ENCODE measurements at places on chromosomes 12 and 14. TPM values are rescaled to one million over a fixed set of nuclear protein-coding genes. Genes with fewer than 3 reads are reported as not detected.

DNA sequence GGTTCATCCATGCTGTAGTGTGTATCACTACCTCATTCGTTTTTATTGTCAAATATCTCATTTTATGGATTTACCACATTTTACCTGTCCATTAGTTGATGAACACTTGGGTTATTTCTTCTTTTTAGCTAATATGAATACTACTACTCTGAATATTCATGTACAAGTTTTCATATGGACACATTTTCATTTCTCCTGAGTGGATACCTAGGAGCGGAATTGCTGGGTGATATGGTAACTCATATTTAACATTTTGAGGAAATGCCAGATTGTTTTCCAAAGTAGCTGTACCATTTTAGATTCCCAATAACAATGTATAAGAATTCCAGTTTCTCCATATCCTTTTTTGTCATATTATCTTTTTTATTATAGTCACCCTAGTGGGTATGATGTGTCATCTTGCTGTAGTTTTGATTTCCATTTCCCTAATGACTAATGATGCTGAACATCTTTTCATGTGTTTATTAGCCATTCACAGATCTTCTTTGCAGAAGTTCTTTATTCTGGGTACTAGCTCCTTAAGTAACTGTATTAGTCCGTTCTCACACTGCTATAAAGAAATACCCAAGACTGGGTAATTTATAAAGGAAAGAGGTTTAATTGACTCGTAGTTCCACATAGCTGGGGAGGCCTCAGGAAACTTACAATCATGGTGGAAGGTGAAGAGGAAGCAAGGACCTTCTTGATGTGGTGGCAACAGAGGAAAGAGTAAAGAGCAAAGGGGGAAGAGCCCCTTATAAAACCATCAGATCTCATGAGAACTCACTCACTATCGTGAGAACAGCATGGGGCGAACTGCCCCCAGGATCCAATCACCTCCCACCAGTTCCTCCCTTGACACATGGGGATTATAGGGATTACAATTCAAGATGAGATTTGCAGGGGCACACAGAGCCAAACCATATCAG, 11.9 kb downstream of the NRDE2 start:
- peaks cover 37% of the 10 kb centered on the region for H3K36me3 ChIP-seq
- H3K4me1 ChIP-seq = no peaks in the 10 kb centered on the region
- H3K27ac ChIP-seq = no peak overlapping the region
- no peaks in the 10 kb centered on the region for H3K27me3 ChIP-seq
- no peak overlapping the region for H3K4me3 ChIP-seq

GRCh38 chr14:75277815-75278421, 710 bp upstream of the FOS start:
- no peaks in the 10 kb centered on the region for H3K27me3 ChIP-seq
- peaks cover 39% of the 10 kb centered on the region for H3K4me1 ChIP-seq
- peak overlapping the region; percentile 51 for H3K4me3 ChIP-seq
- no peak for DNase-seq

DNA sequence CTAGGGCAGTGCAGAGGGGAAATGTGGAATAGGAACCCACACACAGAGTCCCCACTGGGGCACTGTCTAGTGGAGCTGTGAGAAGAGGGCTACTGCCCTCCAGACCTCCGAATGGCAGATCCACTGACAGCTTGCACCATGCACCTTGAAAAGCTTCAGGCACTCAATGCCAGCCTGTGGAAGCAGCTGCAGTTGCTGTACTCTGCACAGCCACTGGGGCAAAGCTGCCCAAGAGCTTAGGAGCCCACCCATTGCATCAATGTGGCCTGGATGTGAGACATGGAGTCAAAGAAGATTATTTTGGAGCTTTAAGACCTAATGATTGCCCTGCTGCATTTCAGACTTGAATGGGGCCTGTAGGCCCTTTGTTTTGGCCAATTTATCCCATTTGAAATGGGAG, 21.7 kb upstream of the CCDC88C start:
- H3K27me3 ChIP-seq = peaks cover 3% of the 10 kb centered on the region
- H3K36me3 ChIP-seq = no peaks in the 10 kb centered on the region
- no peak overlapping the region for H3K4me3 ChIP-seq

GRCh38 chr12:30678221-30678620, 17.4 kb downstream of the IPO8 start:
- peaks cover 26% of the 10 kb centered on the region for H3K4me1 ChIP-seq
- no peak overlapping the region for H3K27ac ChIP-seq
- H3K4me3 ChIP-seq = no peak overlapping the region
- DNase-seq = no peak
- peaks cover 6% of the 10 kb centered on the region for H3K36me3 ChIP-seq

The SERPINA12 gene
- not detected for total RNA-seq
